ENCODE measurements at places on chromosomes 1 and 21.

DNA sequence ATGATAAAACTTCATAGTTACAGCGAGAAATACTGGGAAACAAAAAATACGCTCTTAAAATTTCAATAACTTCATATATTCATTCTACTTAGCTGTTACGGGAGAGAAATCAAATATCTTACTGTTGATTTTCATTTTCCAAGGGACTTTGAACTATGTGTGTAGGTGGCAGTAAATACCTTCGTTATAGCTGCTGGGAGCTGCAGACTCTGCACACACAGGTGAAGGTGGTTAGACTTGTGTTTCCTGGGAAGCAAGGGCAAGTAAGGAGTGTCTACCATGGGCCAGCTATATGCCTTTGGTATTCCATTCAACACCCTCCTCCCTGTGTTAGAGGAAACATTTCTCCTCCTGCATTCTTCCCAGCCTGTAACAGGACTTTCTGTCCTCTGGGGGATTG is 51.4 kb upstream of the DIRAS3 start:
- DNase-seq = no peak

DNA sequence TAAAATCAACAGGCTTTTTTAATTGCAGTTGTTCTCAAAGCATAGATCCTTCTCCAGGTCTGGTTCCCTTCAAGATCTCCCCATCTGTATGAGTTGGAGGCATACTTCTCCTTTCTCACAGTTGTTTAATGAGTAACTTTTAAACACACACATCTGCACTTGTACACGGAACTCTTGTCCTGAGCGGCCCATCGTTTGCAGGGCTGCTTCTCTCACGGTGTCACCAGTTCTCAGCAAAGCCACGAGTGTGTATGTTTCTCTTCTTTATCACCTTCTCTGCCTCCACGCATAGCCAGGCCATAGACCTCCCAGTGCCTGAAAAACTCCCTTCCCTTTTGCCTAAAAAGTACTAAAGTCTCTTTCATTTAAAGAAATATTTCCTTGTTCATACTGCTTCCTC is 68.7 kb upstream of the ROR1 start:
- DNase-seq = no peak

DNA sequence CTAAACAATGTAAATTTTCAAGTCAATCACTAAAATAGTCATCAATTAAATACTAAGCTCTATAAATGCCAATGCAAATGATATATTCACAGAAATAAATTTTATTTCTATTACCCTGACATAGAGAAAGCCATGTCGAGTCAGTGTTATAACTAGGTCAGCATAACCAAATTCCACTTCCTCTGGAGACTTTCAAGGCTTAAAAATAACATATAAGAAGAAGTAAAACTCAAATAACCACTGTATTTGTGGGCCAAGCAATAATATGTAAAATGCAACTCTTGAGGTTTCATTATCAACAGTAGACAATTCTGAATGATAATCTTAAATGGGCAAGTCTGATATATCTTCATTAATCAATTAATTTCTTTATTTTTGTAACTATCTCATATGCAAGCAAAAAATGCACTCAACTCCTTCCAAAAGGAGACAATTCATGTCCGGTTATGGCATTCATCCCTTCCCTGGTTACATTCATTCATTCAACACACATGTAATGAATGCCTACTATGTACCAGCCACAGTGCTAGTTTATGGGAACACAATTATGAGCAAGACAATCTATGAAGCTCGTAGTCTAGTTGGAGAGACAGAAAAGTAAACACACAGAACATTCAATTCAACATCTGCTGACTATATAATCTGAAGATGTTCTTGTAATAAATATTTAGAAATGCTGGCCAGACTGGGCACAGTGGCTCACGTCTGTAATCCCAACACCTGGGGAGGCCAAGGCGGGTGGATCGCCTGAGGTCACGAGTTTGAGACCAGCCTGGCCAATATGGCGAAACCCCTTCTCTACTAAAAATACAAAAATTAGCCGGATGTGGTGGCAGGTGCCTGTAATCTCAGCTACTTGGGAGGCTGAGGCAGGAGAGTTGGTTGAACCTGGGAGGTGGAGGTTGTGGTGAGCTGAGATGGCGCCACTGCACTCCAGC is 37.1 kb upstream of the CAP1 start:
- no peak for DNase-seq

DNA sequence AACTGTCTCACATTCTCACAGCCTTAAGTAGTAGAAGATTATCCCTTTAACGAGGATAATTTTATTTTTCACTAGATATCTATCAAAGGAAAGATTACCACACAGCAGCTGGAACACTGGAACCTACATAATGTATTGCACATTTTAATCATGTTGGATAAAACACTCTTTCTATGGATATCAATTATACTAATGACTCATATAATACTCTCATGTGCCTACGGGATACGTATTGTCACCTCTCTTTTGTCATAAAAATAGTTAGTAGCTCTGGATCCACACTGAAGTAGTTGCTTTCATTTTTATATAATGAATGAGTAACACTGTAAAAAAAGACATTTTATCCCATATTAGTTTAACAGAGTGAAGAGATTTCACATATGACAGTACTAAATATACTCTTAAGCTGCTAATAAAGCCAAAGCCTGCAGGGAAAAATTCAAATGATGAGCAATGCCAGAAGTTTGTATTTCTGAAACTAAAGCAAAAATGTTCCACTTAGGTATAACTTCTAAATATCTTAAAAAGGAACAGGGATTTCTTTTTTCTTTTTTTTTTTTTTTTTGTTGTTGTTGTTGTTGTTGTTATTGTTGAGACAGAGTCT is 408.7 kb upstream of the PKN2 start:
- no peak for DNase-seq

- no peak for DNase-seq
These were observed 29.6 kb upstream of the CADM3 start for GRCh38 chr1:159141584-159142390.

GRCh38 chr1:94543001-94543400 is 1.4 kb upstream of the F3 start:
- no peak for DNase-seq
